ENCODE measurements at places on chromosomes 2 and 18.

GRCh38 chr2:106197878-106198277 is 3.8 kb upstream of the UXS1 start:
- DNase-seq: no peak

- no peak for DNase-seq
Observed at GRCh38 chr2:9398881-9399780, 24.2 kb downstream of the ITGB1BP1 start.

DNA sequence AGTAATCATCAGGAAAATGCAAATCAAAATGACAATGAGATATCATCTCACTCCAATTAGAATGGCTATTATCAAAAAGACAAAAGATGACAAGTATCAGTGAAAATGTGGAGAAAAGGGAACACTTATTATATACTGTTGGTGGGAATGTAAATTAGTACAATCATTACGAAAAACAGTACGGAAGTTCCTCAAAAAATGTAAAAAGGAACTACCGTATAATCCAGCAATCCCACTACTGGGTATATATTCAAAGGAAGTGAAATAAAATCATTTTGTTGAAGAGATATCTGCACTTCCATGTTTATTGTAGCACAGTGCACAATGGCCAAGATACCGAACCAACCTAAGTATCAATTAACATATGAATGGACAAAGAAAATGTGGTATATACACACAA is 52.4 kb upstream of the TEX51 start:
- no peak for DNase-seq

- no peak for DNase-seq
Observed at GRCh38 chr2:74872389-74872836, 38.5 kb downstream of the HK2 start.

DNA sequence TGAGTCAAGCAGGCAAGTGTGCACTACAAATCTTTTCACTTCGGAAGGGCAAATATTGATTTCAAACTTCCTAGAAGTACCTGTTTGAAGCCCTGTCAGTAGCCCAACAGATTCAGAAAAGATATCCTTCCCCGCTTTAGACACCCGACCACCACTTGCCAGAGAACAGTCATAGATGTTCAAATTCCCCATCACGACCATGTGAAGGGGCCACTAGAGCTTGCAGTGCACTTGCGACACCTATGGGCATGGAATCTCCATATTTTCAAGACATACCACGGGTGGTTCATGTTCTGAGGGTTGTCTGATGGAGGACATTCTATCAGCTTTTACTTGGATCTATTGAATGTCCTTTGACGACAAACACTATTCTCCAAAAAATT is 23.8 kb downstream of the GNLY start:
- no peak for DNase-seq

DNA sequence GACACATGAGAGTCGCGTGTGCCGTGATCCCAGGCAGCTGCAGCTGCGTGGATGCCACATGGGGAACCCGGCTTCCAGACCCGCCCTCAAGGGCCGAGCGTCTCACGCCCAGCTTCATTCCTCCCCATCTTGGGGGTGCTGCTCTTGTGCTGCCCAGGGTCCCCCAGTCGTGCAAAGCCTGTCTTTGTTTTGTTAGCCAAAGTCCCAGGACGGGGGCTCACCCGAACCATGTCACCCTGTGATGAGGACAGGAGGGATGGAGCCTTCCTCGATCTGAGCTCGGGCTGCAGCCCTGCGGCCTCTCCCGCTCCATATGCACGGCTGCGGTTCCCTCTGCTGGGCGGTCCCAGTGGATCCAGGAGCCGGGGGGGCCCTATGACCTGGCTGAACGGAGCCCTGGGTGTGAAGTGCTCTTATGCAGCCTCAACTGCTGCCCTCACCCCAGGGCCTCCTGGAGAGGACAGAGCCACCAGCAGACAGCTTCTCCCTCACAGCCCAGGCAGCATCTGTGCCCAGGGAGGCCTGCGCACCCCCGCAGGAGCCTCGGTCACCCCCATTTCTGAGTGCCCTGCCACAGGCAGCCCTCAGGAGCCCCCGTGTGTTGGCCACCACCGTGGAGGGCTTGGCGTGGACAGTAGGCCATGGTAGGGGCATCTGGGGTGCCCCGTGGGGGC is 99.0 kb upstream of the CTDP1 start:
- DNase-seq: no peak

GRCh38 chr18:55318951-55319441 is 269.0 kb downstream of the TCF4 start:
- no peak for DNase-seq

GRCh38 chr2:138510319-138510718 is 8.7 kb downstream of the SPOPL start:
- DNase-seq: no peak

GRCh38 chr2:100940240-100940639 is 61.8 kb upstream of the RPL31 start:
- DNase-seq: no peak

DNA sequence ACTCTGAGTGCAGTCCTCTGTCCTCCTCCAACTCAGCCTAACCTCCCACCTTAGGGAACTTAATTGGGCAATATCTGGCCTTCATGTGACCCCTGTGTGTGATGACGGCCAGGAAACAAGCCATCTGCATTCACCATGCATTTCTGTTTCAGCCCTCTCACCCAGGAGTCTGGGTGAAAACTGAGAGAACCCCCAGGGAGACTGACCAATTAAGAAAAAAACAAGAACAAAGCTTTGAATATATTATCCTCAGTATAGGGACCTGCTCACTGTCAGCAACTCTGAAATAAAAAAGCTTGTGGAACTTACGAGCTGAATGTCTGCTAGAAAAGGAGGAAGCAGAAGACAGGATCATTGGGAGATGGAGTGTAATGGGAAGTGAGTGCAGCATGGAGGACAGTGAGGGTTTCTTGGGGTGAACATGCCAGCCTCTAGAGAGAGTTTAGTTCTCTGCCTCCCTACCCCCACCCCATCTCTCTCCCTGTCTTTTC is 9.5 kb downstream of the MAPRE2 start:
- DNase-seq: no peak

DNA sequence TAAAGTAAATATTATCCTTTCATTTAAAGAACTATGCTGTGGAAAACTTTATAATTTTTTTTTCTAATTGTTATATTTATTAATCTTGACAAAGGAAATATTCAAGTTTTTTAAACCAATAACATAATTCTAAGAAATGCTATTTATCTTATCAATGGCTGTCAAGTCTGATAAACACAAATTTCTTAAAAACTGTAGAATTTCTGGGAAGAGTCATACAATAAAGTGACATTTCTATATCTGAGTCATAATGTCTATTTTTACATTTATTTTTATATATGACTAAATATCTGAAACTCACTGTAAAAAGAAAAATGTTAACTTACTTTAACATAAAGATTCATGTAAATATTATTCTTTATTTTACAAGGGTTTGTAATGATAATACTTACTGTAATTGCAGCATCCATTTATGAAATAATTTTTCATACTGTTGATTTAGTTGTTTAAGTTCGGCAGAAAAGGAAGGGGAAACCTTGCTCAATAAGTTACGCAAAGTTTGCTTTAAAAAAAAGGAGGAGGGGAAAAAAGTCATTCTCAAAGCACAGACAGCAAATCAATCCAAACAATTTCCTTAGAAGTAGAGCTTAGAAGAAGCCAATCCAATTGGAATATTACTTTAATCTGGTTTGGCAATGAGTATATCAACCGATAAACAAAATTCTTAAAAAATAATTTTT is 32.4 kb downstream of the ORC2 start:
- DNase-seq: no peak

GRCh38 chr2:142724186-142724585 is 153.3 kb upstream of the KYNU start:
- DNase-seq: no peak

- DNase-seq: no peak
Observed at GRCh38 chr2:236177604-236177966, 9.4 kb upstream of the GBX2 start.

DNA sequence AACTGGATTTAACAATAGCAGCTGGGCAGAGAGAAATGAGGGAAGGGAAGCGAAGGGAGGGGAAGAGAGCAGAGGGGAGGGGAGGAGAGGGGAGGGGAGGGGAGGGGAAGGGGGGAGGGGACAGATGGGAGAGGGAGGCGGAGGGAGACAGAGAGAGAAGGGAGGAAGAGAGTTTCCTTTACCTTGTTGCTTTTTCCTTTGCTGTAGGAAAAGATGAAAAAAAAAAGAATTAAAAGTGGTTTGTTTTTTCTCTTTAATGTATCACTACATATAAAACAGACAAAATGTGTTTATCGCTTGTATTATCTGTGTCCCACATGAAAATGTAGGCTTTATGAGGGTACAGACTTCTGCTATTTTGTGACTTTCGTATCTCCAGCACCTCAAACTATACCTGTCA is 190.4 kb upstream of the KYNU start:
- no peak for DNase-seq

- DNase-seq: no peak
Observed at GRCh38 chr2:14831458-14831857, 198.9 kb downstream of the LRATD1 start.

GRCh38 chr18:23053776-23054457 is 81.4 kb upstream of the CABLES1 start:
- DNase-seq: no peak

DNA sequence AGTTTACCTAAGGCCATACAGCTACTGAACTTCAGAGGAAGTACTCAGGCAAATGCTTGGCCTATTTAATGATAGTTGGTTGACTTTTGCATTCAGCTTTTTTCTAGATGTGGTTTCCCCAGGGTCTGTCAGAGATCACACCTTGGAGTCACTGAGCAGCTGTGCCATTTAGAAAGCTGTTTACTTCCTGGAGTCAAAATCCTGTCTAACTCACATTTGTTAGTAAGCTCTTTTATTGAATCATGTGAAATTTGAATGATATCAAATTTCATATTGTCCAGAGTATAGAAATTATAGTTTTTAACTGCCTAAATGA is 7.6 kb upstream of the TRIB2 start:
- DNase-seq: no peak

DNA sequence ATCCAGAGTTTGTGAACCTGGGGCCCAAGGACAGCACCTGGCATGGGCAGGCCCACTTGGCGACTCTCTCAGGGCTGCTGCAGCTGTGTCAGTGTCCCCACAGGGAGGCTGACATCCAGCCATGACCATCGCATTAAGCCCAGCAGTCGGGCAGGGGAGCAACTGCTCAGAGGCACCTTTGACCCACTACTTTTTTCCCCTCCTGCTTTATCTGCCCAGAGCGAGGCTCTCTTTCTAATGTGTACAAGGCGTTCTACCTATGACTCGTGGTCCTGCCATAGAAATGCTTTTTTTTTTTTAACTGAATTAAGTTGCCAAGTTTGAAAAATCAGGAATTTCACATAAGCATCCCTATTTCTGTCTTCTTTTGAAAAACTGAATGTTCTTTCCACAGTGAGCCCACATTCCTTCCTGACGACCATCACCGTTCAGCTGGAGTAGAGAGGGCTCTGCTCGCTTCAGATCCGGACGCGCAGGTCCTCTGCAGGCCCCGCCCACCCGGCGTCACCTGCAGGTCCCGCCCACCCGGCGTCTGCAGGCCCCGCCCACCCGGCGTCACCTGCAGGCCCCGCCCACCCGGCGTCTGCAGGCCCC is 403 bp upstream of the CLUL1 start:
- DNase-seq: peak; percentile 56

- peak; percentile 60 for DNase-seq
Observed at GRCh38 chr2:239569401-239570090, 168.7 kb upstream of the HDAC4 start.

- DNase-seq: no peak
Observed at GRCh38 chr2:9168821-9169221, 37.8 kb upstream of the ASAP2 start.

GRCh38 chr2:104766683-104767082 is 87.2 kb upstream of the POU3F3 start:
- DNase-seq: no peak

DNA sequence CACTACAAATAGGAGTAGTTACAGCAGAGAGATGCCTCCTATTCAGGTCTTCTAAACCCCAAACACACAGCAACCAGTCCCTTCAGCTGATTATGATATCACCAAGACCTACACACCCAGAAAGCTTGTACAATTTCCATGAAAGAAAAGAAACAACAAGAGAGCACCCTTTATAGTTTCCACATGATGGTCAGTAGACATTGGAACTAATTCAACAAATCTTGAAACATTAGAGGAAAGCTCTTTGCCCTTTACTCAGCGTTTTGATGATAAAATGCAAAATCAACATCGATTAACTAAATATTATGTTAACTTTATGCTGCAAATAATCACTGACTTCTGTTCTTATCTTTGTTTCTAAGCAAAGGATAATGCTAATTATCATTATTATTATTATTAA is 393.6 kb upstream of the ID2 start:
- no peak for DNase-seq

- DNase-seq: no peak
Observed at GRCh38 chr2:235366390-235366789, 127.5 kb upstream of the AGAP1 start.

DNA sequence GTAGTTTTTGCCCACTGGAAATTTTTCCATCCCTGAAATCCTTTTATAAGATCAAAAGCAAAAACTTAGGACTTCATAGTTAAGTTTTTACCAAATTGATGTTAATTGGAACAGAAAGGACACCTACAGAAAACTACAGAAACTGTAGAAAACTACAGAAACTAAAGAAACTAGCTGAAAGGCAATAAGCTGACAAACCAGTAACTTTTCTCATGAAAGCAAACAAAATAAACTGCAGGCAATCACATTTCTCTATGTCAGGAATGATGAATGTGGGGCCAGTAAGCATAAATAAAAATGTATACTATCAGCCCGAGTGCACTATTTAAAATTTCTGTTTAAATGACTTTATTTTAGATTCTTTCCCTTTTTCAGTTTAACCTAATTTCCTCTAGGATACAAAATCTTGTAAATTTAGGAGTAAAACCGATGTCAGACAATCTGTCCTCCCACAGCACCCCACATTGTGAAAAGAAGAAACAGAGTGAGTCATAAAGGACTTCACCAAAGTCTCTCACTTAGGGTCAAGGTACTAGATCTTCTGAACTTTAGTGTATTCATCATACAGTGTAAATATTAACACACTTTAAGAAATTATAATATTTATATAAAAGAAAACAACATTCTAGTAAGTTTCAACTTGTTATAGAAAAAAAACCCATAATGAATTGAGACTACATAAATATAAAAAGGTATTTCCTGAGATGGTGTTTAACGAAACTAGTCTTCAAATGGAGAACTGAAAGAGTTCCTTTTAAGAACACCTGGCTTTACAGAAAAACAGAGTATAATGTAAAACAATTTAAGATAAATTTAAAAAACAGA is 46.6 kb downstream of the USP40 start:
- DNase-seq: no peak

DNA sequence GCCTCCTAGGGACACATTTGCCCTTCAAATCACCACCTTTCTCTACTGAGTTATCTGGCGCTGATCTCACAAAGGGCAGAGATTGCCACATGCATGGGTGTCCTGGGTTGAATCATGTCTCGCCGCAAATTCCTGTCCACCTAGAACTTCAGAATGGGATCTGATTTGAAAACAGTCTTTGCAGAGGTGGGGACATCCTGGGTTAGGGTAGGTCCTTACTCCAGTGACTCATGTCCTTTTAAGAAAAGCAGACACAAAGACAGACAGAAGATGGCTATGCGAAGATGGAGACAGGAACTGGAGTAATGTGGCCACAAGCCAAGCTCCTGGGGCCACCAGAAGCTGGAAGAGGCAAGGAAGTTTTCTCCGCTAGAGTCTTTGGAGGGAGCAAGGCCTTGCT is 197.4 kb upstream of the SMIM21 start:
- no peak for DNase-seq

Measured in nucleus accumbens (tissue), 56 donors.